Neural crest cell (in vitro differentiated cells): ENCODE measurements at places on chromosomes 1 and 21. TPM values are rescaled to one million over a fixed set of nuclear protein-coding genes. Genes with fewer than 3 reads are reported as not detected.
A peak's percentile ranks its signal among the peaks of the same experiment; 100 is the strongest.

Gene NHLH1
- total RNA-seq, result 10.0 and 10.6 TPM in 2 replicates

Gene RALGPS2
- total RNA-seq, result 28.2 and 33.9 TPM in 2 replicates

Gene TFAP2E
- total RNA-seq, result 0.43 and 0.61 TPM in 2 replicates

Gene LCE3B
- not detected in 2 replicates for total RNA-seq

Gene AJAP1
- 1.2 and 1.4 TPM in 2 replicates for total RNA-seq

DNA sequence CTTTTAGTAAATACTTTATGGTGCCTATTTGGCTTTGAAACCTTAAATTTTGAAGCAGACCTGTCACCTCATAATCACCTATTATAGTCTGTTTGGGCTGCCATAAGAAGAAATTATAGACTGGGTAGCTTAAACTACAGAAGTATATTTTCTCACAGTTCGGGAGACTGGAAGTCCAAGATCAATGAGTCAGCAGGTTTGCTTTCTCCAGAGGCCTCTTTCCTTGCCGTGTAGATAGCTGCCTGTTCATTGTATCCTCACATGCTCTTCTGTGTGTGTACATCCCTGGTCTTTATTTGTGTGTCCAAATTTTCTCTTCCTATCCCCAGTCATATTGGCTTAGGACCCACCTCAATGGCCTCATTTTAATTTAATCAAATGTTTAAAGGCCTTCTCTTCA is 518.2 kb downstream of the ADGRL2 start:
- H3K4me3 ChIP-seq, result no peak overlapping the region
- H3K27me3 ChIP-seq, result no peaks in the 10 kb centered on the region
- H3K27ac ChIP-seq, result no peak overlapping the region
- no peak for DNase-seq
- H3K4me1 ChIP-seq, result no peaks in the 10 kb centered on the region

DNA sequence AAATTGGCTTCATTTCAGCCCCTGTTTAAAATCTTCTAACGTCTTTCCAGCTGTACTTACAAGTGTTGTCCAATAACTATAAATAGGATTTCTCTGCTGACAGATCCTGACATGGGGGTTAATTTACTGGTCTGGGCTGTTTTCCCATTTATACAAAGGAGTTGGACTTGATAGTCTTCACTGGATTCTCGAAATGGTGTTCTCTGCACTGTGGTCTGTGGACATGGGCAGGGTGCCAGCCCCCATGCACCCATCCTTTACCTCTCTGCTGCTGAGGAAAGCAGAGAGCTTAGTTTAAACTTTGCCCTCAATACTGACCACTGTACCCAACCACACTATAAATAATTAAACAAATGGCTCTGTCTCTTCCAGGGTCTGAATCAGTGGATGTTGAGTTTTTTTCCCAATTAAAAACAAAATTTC is 5.2 kb downstream of the DIO1 start:
- H3K4me1 ChIP-seq, result no peaks in the 10 kb centered on the region
- H3K27ac ChIP-seq, result peak overlapping the region; percentile 35

- H3K4me1 ChIP-seq, result no peaks in the 10 kb centered on the region
- no peak for DNase-seq
- no peaks in the 10 kb centered on the region for H3K36me3 ChIP-seq
- H3K27ac ChIP-seq, result no peak overlapping the region
Measured at GRCh38 chr1:184716158-184716557, 38.5 kb downstream of the EDEM3 start.

DNA sequence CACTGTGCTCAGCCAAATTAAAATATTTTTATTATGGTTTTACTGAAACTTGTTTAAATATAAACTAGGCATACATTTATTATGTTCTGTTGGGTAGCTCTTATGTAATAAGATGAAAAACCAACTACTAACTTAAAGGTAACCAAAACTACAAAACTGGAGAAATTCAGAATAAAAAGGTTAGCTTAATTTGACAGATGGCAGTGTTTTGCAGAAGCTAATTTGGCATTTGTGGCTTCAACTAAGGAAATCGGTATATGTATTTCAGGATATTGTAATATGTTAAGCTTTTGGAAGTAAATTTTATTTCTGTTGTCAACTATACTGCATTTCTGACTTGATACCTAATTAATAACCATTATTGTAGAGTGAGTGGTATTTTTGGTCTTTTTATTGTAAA is 18.8 kb downstream of the USP25 start:
- H3K27ac ChIP-seq, result no peak overlapping the region
- H3K27me3 ChIP-seq, result no peaks in the 10 kb centered on the region
- no peak for DNase-seq
- H3K4me1 ChIP-seq, result peaks cover 22% of the 10 kb centered on the region

DNA sequence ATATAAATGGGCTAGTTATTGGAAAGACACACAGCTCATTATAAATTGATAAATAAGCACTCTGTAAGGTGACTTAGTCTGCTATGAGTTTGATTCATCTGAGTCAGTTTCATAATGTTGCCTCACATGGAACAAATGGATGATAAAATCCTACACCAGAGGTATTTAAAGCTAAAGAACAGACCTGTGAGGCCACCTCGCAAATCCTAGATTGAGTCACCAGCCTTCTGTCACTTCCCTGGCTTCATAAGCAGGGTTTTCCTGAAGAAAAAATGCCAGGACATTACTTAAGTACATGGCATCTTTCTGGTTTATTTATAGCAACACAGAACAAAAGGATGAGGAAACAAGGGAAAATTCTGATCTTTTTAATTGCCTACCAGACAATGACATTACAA is 18.4 kb downstream of the CD2 start:
- no peak overlapping the region for H3K27ac ChIP-seq
- H3K4me1 ChIP-seq, result peaks cover 3% of the 10 kb centered on the region
- no peaks in the 10 kb centered on the region for H3K27me3 ChIP-seq
- H3K4me3 ChIP-seq, result no peak overlapping the region
- no peaks in the 10 kb centered on the region for H3K36me3 ChIP-seq
- DNase-seq, result no peak

GRCh38 chr1:77927414-77927813 is 39.0 kb downstream of the NEXN start:
- DNase-seq, result no peak
- no peaks in the 10 kb centered on the region for H3K4me1 ChIP-seq
- H3K4me3 ChIP-seq, result no peak overlapping the region
- H3K36me3 ChIP-seq, result no peaks in the 10 kb centered on the region

- no peak overlapping the region for H3K27ac ChIP-seq
- H3K27me3 ChIP-seq, result no peaks in the 10 kb centered on the region
- H3K4me3 ChIP-seq, result no peak overlapping the region
- no peaks in the 10 kb centered on the region for H3K4me1 ChIP-seq
Measured at GRCh38 chr1:189693140-189693539, 784.5 kb downstream of the BRINP3 start.

DNA sequence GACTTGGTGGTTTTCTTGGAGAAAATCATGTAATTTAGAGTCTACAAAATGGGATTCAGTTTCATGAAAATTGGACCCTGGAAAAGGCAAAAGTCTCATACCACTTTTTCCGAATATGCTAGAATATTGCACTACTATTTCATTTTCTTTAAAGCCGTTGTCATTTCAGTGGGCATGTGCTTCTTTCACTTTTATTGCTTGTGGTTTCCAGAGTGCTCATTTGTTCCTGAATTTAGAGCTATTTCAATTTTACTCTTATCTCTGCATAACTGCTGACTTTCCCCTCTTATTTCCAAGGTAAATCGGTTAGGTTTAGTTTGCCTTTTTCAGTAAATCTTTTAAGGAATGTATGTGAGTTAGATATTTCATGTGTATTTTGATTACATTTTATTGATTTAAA is 11.6 kb downstream of the HHAT start:
- no peaks in the 10 kb centered on the region for H3K36me3 ChIP-seq
- H3K27me3 ChIP-seq, result no peaks in the 10 kb centered on the region
- DNase-seq, result no peak
- H3K4me1 ChIP-seq, result no peaks in the 10 kb centered on the region
- H3K27ac ChIP-seq, result no peak overlapping the region

DNA sequence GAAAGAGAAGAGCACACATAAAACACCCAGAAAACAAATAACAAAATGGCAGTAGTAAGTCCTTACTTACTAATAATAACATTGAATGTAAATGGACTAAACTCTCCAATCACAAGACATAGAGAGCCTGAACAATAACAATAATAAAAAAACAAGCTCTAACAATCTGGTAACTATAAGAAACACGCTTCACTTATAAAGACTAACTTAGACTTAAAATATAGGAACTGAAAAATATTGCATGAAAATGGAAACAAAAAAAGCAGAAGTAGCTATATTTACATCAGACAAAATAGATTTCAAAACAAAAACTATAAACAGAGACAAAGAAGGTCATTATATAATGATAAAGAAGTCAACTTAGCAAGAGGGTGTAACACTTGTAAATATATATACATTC is 83.1 kb upstream of the LYPLAL1 start:
- H3K27ac ChIP-seq, result no peak overlapping the region
- H3K4me3 ChIP-seq, result no peak overlapping the region
- DNase-seq, result no peak
- no peaks in the 10 kb centered on the region for H3K4me1 ChIP-seq
- no peaks in the 10 kb centered on the region for H3K36me3 ChIP-seq

- no peaks in the 10 kb centered on the region for H3K36me3 ChIP-seq
- no peak overlapping the region for H3K27ac ChIP-seq
- no peak for DNase-seq
- H3K4me1 ChIP-seq, result peaks cover 38% of the 10 kb centered on the region
Measured at GRCh38 chr1:1429671-1430073, 5.8 kb upstream of the VWA1 start.

- H3K27me3 ChIP-seq, result no peaks in the 10 kb centered on the region
- no peak overlapping the region for H3K27ac ChIP-seq
- H3K36me3 ChIP-seq, result peaks cover 4% of the 10 kb centered on the region
- peaks cover 27% of the 10 kb centered on the region for H3K4me1 ChIP-seq
Measured at GRCh38 chr1:167746988-167747655, 25.3 kb downstream of the MPZL1 start.

GRCh38 chr1:24644100-24644384 is 940 bp downstream of the SRRM1 start:
- peaks cover 31% of the 10 kb centered on the region for H3K4me1 ChIP-seq
- H3K4me3 ChIP-seq, result peak overlapping the region; percentile 99
- H3K36me3 ChIP-seq, result peaks cover 4% of the 10 kb centered on the region
- no peaks in the 10 kb centered on the region for H3K27me3 ChIP-seq
- no peak for DNase-seq
- H3K27ac ChIP-seq, result peak overlapping the region; percentile 90

GRCh38 chr1:9068981-9069325 is 482 bp downstream of the SLC2A5 start:
- no peak overlapping the region for H3K4me3 ChIP-seq
- no peaks in the 10 kb centered on the region for H3K36me3 ChIP-seq
- no peak for DNase-seq
- H3K4me1 ChIP-seq, result peaks cover 21% of the 10 kb centered on the region
- no peaks in the 10 kb centered on the region for H3K27me3 ChIP-seq

GRCh38 chr1:94105581-94105952 is 15.4 kb downstream of the ABCA4 start:
- H3K27me3 ChIP-seq, result no peaks in the 10 kb centered on the region
- H3K4me3 ChIP-seq, result no peak overlapping the region
- peaks cover 7% of the 10 kb centered on the region for H3K4me1 ChIP-seq
- no peaks in the 10 kb centered on the region for H3K36me3 ChIP-seq
- no peak for DNase-seq

- H3K27ac ChIP-seq, result no peak overlapping the region
- peaks cover 4% of the 10 kb centered on the region for H3K27me3 ChIP-seq
- no peak for DNase-seq
- H3K4me3 ChIP-seq, result no peak overlapping the region
- peaks cover 6% of the 10 kb centered on the region for H3K4me1 ChIP-seq
Measured at GRCh38 chr21:42308161-42308913, 6.9 kb downstream of the TFF3 start.

GRCh38 chr1:56169856-56170255 is 409.5 kb downstream of the PLPP3 start:
- no peak overlapping the region for H3K4me3 ChIP-seq
- DNase-seq, result no peak
- no peaks in the 10 kb centered on the region for H3K36me3 ChIP-seq
- H3K27ac ChIP-seq, result no peak overlapping the region
